ENCODE measurements at places on chromosomes 3 and 15. TPM values are rescaled to one million over a fixed set of nuclear protein-coding genes. Genes with fewer than 3 reads are reported as not detected.

Gene CD200
- total RNA-seq, result 1.2 TPM

Gene AQR
- 31.3 TPM for total RNA-seq

- no peak for DNase-seq
Observed at GRCh38 chr3:28682121-28682520, 333.5 kb upstream of the AZI2 start.

DNA sequence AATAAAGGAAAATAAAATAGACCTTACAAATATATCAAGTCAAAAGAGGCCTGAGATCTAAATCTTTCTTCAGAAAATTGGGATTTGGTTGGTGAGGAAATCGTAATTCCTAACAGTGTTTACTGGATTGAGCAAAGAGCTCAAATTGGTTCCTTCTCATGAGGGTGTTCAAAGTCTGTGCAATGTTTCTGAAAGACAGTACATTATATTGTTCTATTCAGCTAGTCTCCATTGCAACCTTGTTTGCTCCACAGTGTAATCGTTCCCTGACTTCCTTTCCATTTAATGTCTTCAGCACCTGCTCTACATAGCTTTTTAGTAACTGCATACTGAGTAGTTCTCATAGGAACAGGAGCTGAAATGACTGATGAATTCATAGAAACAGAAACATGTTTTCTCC, 326.8 kb downstream of the SUCLG2 start:
- no peak for DNase-seq

GRCh38 chr3:150528354-150528797, 17.9 kb downstream of the SERP1 start:
- DNase-seq, result no peak

- DNase-seq, result no peak
Observed at GRCh38 chr3:183300996-183301562, 48.0 kb downstream of the B3GNT5 start.

GRCh38 chr3:32391643-32392535, at the start of gene CMTM7:
TSS of gene CMTM7 (plus strand) at chr3:32391853. CDS start at chr3:32391907, 54 bp downstream.
- DNase-seq, result peak; percentile 70

Gene DCLK3
- not detected for total RNA-seq

DNA sequence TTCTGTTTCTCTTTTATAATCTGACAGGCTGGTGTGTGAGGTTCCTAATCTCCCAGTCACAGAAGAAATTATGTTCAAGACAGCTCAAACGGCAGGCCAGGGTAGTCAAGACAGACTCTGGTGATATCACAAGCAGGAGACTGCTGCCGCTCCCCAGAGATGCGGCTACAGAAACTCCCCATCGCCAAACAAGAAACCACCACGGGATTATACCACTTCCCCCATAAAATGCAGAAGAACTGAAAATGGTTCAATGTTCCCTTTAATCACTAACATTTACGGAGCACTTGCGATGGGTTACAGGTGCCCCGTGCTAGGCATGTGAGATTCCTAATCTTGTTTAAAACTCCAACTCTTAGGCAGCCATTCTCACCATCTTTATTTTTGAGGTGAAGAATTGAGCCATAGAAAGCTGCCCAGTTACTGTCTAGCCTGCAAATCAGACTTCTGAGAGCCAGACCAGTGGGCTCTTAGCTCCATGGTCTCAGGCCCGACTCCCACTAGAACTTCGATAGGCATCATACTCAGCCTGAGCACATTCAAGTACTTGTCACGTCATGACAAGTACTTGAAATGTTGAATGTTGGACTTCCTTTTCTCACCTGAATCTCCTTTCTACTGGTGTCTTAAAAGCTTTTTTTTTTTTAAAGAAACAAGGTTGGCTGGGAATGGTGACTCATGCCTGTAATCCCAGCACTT, 58.4 kb downstream of the TBC1D2B start:
- DNase-seq, result no peak

GRCh38 chr15:46622851-46623250, 988.0 kb downstream of the SQOR start:
- DNase-seq, result no peak

DNA sequence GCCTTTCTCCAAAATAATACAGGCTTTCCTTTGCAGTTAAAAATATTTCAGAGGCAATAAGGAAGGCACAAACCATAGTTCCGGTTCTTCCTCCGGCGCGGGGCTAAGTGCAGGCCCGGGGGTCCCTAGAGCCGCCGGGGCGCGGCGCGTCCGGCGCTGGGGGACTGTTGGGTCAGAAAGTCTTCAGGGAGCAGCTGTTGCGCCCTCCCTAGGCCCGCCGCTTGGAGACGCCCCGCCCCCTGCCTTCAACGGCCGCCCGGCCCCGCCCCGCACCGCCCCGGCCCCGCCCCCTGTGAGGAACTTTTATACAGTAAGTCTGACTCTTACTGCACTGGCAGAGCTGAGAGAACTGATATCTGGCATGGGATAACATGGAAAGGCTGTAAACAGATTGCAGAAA, 283.1 kb upstream of the ARL6 start:
- no peak for DNase-seq

Gene IMPG2
- 0.22 TPM for total RNA-seq

Gene ACTC1
- total RNA-seq, result not detected

GRCh38 chr15:32721596-32721995, 3.8 kb downstream of the GREM1 start:
- DNase-seq, result no peak

Gene NPTN
- total RNA-seq, result 12.5 TPM

Gene KBTBD8
- total RNA-seq, result 12.1 TPM

DNA sequence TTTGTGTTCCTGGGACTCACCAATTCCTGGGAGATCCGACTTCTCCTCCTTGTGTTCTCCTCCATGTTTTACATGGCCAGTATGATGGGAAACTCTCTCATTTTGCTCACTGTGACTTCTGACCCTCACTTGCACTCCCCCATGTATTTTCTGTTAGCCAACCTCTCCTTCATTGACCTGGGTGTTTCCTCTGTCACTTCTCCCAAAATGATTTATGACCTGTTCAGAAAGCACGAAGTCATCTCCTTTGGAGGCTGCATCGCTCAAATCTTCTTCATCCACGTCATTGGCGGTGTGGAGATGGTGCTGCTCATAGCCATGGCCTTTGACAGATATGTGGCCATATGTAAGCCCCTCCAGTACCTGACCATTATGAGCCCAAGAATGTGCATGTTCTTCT, 16.8 kb downstream of the OR4F15 start:
- no peak for DNase-seq

DNA sequence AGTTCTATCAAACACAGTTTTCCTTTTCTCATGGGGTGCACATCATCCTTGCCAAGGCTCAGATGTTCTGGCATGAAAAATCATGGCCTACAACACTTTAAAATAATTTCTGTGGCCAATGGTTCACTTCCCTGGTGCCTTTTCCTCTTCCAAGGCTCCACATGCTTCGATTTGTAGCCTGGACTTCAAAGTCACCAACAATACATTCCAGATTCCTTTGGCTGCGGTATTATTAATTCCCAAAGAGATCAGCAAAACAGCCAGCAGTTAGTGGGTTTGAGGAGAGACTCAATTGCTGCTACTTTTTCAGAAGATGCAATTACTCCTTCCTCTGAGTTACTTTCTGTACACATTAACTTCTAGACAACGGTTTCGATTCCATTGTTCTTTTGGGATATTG, 80.3 kb upstream of the CCDC80 start:
- no peak for DNase-seq

- DNase-seq, result no peak
Observed at GRCh38 chr3:50819882-50820281, 145.2 kb downstream of the DOCK3 start.

Gene WNT7A
- 5.4 TPM for total RNA-seq

- DNase-seq, result no peak
Observed at GRCh38 chr3:121529308-121529707, 16.5 kb downstream of the POLQ start.

- no peak for DNase-seq
Observed at GRCh38 chr3:143267989-143268388, 148.4 kb downstream of the CHST2 start.

GRCh38 chr3:185912512-185912911, 25.3 kb downstream of the TRA2B start:
- DNase-seq, result no peak

DNA sequence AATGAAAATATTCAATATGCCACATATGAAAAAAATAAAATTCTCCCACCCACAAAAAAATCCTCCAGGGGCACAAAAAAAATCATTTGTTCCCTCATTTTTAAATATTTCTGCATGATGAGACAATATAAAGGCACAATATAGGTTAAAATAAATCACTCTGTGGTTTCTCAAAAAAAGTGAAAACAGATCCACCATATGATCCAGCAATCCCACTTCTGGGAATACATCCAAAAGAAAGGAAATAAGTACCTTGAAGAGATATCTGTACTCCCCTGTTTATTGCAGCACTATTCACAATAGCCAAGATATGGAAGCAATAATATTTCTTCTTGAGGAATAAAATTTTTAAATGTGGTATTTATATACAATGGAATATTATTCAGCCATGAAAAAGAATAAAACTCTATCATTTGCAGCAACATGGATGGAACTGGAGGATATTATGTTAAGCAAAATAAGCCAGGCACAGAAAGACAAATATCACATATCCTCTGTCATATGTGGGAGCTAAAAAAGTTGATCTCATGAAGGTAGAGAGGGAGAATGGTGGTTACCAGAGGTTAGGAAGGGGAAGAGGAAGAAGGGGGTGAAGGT, 1.5 kb downstream of the ATP8B4 start:
- DNase-seq, result no peak

GRCh38 chr15:48191574-48192225, at the start of gene CTXN2:
TSS of gene CTXN2 (plus strand) at chr15:48191665. CDS start at chr15:48201301, 9,636 bp downstream.
- DNase-seq, result no peak

- DNase-seq, result no peak
Observed at GRCh38 chr15:58521293-58521991, 89.7 kb downstream of the LIPC start.

- DNase-seq, result no peak
Observed at GRCh38 chr3:23438657-23439056, 235.5 kb downstream of the UBE2E2 start.

GRCh38 chr3:69420781-69421520, 35.1 kb upstream of the FRMD4B start:
- DNase-seq, result no peak

DNA sequence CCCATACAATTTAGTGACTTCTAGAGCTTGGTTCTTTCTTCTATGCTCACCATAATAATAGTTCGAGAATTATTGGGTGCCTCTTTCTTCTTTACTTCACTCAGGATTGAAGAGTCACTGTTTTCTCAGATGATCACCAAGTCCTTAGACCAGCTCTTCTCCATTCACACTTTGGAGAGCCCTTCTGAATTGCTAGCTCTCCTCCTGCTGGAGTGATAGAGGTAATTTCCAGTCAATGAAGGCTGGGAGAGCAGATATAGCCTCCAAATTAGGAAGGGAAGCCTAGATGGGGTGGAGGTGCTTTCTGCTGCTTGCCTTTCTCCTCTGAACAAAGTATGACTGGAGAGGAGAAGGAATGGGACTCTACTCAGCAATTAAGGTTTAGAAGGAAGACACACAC, 10.7 kb upstream of the BBX start:
- no peak for DNase-seq

Gene GUCA1C
- not detected for total RNA-seq

- DNase-seq, result no peak
Observed at GRCh38 chr3:38549486-38549885, 53.3 kb downstream of the EXOG start.

DNA sequence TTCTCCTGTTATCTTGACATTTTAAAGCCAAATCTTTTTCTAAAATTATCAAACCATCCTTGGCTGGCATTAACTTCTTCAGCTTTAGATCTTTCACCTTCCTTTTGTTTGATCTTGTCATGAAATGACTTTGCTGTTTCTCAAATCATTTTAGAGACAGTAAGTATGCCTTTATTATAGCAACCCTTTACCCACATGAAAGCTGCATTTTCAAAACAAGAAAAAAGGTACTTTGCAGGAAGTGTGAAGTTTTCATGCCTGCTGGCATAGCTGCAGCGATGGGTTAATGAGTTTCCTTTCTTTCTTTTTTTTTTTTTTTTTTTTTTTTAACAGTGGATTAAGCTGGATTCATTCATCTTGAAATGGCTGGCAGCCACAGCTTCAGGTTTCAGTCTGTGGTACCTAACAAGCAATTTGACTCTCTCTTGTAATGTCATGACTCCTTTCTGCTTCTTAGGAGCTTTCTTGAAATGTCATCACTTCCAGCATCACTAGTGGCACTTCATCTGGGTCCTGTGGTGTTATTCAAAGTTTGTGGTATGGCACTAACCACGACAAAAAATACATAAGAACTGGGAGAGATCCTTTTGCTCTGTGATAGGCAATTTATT, 18.8 kb downstream of the SLC25A26 start:
- DNase-seq, result no peak

GRCh38 chr15:38195191-38195901, 57.3 kb upstream of the SPRED1 start:
- no peak for DNase-seq

GRCh38 chr3:195809291-195809785, 2.4 kb downstream of the MUC4 start:
- DNase-seq, result no peak

Gene GCNT3
- not detected for total RNA-seq

DNA sequence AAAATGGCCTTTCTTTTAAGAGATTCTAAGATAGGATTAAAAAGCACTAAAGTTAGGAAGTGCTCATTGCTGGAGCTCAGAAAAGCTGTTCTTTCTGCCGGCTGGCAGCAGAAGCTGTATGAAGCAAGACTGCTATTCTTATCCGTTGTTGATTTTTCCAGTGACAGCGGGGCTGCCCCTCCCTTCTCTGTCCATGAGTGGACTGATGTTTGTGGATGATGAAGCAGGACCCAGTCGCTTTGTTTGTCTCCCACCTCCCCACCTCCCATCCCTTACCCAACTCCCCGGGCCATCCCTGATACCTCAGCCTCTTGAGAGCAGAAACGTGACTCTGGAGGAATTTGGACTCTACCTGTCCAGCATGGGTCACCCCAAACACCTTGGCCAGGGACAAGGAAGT, 10.3 kb upstream of the MUSTN1 start:
- no peak for DNase-seq

GRCh38 chr15:90822204-90822955, 46.0 kb upstream of the FURIN start:
- DNase-seq, result no peak

DNA sequence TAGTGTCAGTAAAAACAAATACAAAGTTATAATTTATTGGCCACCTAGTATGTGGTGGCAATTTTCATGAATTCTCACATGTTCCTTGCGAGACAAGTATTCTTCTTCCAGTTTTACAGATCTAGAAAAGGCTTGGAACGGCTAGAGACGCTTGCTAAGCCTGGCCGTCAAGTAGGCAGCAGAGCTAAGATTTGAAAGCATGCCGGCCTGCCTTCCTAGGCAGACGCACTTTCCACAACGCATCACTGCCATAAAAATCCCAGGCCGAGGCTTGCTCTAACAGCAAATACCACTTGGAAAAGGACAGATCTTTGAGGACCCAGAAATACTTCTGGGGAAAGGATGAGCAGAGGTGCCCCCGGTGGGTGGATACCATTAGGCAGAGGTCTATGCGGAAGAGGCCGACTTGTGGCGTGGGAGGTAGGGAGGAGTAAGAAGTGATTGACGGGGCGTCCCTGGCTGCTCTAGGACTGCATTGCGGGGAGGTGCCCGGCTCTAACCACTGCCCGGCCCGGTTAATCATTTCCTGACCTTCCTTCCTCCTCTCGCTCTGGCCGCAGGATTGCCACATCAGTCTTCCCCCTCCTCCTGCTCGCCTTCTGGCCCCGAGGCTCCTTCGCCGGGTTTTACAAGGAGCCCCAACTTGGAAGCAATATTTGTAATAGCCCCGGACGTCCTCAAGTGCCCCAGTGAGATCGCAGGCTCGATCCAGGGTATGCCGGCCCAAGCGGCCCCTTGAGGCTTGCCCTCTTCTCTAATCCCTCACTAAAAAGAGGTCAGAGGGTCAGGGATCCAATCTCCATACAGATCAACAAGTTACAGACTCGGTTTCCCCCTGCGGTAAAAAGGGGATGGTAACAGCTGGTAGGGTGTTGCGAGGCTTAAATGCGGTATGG, 1.3 kb upstream of the USP3 start:
- peak; percentile 47 for DNase-seq

Gene KNG1
- not detected for total RNA-seq

Gene LMAN1L
- total RNA-seq, result not detected

Gene AP3S2
- total RNA-seq, result 14.2 TPM

Data from CD8-positive, alpha-beta T cell (primary cell).